SK-MEL-5 (cell line): ENCODE measurements at places on chromosomes 6 and 20.

- no peak for DNase-seq
Measured at GRCh38 chr20:12573442-12573841, 435.3 kb upstream of the SPTLC3 start.

DNA sequence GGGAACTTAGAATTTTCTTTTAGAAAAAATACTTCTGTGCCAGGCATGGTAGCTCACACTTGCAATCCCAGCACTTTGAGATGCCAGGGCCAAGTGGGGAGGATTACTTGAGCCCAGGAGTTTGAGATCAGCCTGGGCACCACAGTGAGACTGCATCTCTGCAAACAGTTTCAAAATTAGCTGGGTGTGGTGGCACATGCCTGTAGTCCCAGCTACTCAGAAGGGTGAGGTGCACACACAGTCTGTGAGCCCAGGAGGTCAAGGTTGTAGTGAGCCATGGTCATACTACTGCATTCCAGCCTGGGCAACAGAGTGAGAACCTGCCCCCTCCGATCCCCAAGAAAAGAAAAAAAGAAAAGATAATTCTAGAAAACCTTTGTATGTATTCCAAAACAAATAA, 346.0 kb upstream of the KCNQ5 start:
- DNase-seq: no peak

- no peak for DNase-seq
Measured at GRCh38 chr6:39419607-39420006, 97.1 kb upstream of the KCNK16 start.

DNA sequence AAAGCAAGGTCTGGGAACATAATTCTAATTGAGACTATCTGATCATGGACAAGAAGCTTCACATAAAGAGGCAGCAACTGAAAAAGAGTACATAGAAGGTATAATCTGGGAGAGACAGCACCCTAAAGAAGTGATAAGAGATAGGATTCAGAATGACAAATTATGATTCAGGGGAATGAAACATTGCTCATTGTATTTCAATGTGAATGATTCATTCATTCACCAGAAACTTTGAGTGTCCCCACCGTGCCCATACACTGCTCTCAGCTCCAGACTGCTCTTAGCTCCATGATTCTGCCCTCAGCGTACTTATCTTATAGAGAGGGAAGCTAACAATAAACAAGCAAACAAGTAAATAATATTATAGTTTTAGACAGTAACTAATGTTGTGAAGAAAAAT, 329.3 kb upstream of the IRAK1BP1 start:
- DNase-seq: no peak

- DNase-seq: peak; percentile 78
Measured at GRCh38 chr6:47631269-47631772, 67.1 kb upstream of the ADGRF4 start.

DNA sequence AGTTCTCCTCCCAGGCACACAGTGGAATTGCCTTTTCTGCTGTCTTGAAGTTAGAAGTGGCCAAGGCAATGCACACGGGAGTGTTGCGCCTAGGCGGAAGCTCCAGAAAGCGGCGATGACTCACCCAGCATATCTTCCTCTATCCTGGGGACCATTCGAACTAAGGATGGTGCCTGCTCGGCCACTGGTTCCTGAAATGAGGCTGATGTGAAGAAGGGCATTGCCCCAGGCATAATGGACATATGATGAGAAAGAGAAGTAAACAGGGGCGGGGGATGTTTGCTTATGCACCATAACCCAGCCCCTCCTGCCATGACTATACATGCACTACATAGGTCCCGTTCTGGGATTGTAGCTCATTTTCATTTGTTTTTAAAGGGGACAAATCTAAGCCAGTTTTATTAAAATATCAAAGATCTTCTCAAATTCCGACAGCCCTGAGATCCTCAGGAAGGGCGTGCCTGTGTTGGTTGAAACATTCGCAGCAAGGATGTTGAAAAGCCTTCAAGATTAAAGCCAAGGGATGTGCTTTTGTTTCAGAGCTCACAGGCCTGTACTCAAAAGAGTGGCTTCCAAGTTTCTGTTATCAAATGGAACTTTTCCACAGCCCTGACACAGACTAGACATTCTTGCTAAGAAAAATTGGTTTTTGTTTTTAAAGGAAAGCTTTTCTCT, 218.5 kb downstream of the LY86 start:
- DNase-seq: no peak
